H7 (cell line): ENCODE measurements at places on chromosomes 3 and 15.

DNA sequence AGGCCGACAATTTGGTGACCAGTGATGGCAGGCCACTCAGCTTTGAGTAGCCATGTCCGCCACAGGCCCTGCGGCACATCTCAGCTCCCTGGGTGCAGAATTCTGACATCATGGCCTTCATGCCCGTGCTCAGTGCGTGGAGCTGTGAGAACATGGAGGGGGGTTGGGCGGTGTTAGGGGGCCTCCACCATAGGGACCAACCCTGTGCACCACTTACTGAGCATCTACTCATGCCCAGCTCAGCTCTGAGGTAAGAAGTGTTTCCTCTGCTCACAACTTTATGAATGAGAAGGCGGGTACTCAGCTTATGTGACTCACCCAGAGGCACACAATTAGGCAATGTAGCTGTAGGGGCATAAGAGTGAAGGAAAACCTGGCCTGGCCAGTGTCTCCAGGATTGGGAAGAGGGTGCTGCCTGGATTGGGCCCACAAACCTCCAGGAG, 10.5 kb downstream of the ACOX2 start:
- peak; percentile 67 for DNase-seq

- no peak for DNase-seq
These were observed 124.3 kb downstream of the SNRK start for GRCh38 chr3:43410592-43410991.

DNA sequence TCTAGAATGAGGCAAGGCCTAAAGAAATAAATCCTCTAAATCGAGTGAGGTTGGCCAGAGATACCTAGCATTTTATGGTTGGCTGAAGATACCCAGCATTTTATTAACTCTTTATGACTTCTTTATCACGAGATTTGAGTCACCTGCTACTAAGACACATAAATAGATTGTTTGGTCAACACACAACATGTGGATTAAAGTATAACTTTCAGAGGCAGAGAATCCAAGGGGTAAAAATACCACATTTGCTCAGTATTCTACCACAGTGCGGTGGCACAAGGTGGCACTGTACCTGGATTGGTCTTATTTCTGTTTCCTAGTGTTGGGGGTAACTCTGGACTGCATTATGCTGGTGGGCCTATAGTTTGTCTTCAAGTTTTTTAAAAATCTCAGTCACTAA, 27.0 kb upstream of the VILL start:
- DNase-seq: no peak

- DNase-seq: no peak
These were observed 82.0 kb upstream of the WNT5A start for GRCh38 chr3:55569033-55569599.

DNA sequence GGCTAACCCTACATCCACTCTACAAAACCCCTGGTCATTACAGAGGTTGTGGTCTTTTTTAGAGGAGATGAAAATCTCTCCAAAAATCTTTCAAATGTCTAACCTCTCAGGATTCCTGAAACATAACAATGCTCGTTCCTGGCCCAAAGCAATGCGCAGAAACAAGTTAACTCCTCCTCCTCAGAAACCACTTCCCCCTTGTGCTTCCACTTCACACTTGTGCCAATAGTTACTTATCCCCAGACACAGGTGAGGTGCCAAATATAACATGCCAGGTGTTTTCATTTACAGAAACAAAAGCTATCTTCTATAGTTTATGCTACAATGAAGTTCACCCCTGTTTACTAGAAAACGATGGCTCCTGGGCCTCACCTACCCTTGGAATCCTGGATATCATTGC, 6.2 kb downstream of the NDUFAF1 start:
- DNase-seq: no peak

DNA sequence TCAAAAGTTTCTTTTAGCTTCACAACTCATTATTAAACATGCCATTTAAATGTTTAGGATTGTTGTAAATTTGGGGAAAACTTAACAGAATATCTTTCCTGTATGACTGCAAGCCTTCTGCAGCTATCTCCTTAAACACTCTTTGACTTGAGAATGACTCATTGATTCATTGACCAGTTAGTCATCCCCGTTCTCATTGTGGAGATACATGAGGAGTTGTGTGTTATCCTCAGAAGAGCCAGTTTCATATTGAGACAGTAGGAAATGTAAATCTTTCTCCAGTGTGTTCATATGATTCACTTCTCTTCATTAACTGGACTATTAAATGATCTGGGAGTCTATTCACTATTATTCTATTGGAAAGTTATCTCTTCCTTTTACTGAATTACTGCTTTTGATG, 83.0 kb downstream of the CRYGS start:
- DNase-seq: no peak

DNA sequence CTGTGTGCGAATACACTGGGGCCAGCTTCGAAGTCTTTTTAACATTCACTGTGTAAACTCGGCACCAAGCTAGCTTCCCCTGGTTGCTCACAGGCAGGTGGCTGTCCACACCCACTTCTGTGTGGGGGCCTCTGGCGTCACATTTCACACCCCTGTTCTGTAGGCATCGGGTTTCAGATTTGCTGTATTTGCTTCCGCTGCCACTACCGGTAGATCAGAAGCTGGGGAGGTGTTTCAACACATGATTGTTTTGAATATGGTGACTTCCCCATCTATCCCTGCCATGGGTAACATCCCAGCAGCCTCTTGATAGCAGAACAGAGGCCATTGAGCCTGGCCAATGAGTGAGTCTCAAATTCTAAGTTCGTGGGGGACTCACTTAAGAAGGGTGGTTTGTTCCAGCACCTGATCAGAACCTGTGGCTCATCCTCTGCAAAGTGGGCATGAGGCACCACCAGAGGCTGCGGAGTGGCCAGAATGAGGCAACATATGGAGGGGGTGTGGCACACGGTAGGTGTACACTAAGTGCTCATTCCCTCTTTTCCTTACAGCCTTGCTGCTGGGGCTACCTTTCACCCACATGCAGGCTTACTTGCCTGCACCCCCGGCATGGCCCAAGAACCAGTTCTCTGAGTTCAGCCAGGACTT, 61.5 kb downstream of the IQSEC1 start:
- DNase-seq: peak; percentile 69
